CD8-positive, alpha-beta T cell (primary cell): ENCODE measurements at places on chromosomes 4 and X. TPM values are rescaled to one million over a fixed set of nuclear protein-coding genes. Genes with fewer than 3 reads are reported as not detected.

GAGE2A gene
- total RNA-seq: not detected

CYTL1 gene
- total RNA-seq: not detected

UGT2B7 gene
- not detected for total RNA-seq

PCYT1B gene
- not detected for total RNA-seq

SPACA5B gene
- not detected for total RNA-seq

MAGEE2 gene
- total RNA-seq: not detected

SPANXC gene
- not detected for total RNA-seq

FRMPD3 gene
- total RNA-seq: 0.30 TPM

MPC1L gene
- total RNA-seq: not detected

DCAF4L1 gene
- 0.05 TPM for total RNA-seq

USO1 gene
- total RNA-seq: 9.8 TPM

CSAG2 gene
- total RNA-seq: not detected

ARSH gene
- not detected for total RNA-seq

TASL gene
- 0.31 TPM for total RNA-seq

PAGE2B gene
- not detected for total RNA-seq

ATP1B4 gene
- total RNA-seq: not detected

TEX13C gene
- total RNA-seq: not detected

MAP7D2 gene
- total RNA-seq: 0.11 TPM

DMP1 gene
- not detected for total RNA-seq

GYPB gene
- total RNA-seq: not detected

ANXA10 gene
- total RNA-seq: not detected

TACR3 gene
- total RNA-seq: not detected

USP26 gene
- not detected for total RNA-seq

GLRA2 gene
- not detected for total RNA-seq

CT47B1 gene
- not detected for total RNA-seq

TRIML1 gene
- not detected for total RNA-seq

DCAF8L2 gene
- total RNA-seq: not detected

FGF5 gene
- total RNA-seq: 0.05 TPM

TDO2 gene
- total RNA-seq: not detected

IL2 gene
- total RNA-seq: 1.1 TPM

GRIA3 gene
- not detected for total RNA-seq

SLC6A8 gene
- total RNA-seq: 2.9 TPM

KIF4A gene
- not detected for total RNA-seq

MAP9 gene
- total RNA-seq: 18.6 TPM

SLC49A3 gene
- 0.73 TPM for total RNA-seq

HELT gene
- not detected for total RNA-seq

CT55 gene
- total RNA-seq: not detected

DMD gene
- total RNA-seq: not detected

PDGFC gene
- not detected for total RNA-seq

RTL9 gene
- total RNA-seq: not detected

IGSF1 gene
- total RNA-seq: not detected

TMEM271 gene
- not detected for total RNA-seq

VAMP7 gene
- 24.2 TPM for total RNA-seq

LRIT3 gene
- total RNA-seq: not detected

VSIG1 gene
- 11.9 TPM for total RNA-seq

GABRG1 gene
- not detected for total RNA-seq

TLR6 gene
- 0.31 TPM for total RNA-seq

GUF1 gene
- 19.2 TPM for total RNA-seq

TMEM185A gene
- 11.3 TPM for total RNA-seq

AFM gene
- not detected for total RNA-seq

STATH gene
- not detected for total RNA-seq

CXorf49 gene
- not detected for total RNA-seq

SLC7A11 gene
- not detected for total RNA-seq
